ENCODE measurements at places on chromosomes 4 and X. TPM values are rescaled to one million over a fixed set of nuclear protein-coding genes. Genes with fewer than 3 reads are reported as not detected.

The PFKFB1 gene
- 0.15 TPM for polyA plus RNA-seq

The PLK4 gene
- polyA plus RNA-seq: 10.3 TPM

The ARMCX6 gene
- 57.8 TPM for polyA plus RNA-seq

The CPZ gene
- polyA plus RNA-seq: not detected

The FGF13 gene
- 0.12 TPM for polyA plus RNA-seq

The PNMA6A gene
- 0.71 TPM for polyA plus RNA-seq

The RNF128 gene
- not detected for polyA plus RNA-seq

The GRPR gene
- 1.2 TPM for polyA plus RNA-seq

The MAP7D3 gene
- polyA plus RNA-seq: 6.7 TPM

The FABP2 gene
- not detected for polyA plus RNA-seq

The CAPN6 gene
- not detected for polyA plus RNA-seq

The BEX5 gene
- 0.10 TPM for polyA plus RNA-seq

The CT45A9 gene
- not detected for polyA plus RNA-seq

The METTL14 gene
- polyA plus RNA-seq: 16.3 TPM

The SATL1 gene
- polyA plus RNA-seq: not detected

The CYBB gene
- polyA plus RNA-seq: not detected

The MBTPS2 gene
- polyA plus RNA-seq: 24.8 TPM

The SPARCL1 gene
- polyA plus RNA-seq: not detected

The CT45A1 gene
- not detected for polyA plus RNA-seq

The PDCL2 gene
- not detected for polyA plus RNA-seq

Measured in SK-N-SH (cell line).